Esophagus mucosa (tissue), 1 donor: ENCODE measurements at places on chromosomes 12 and 14.
A peak's percentile ranks its signal among the peaks of the same experiment; 100 is the strongest.

GRCh38 chr12:51922146-51922545 lies 14.8 kb downstream of the ACVRL1 start:
- ATAC-seq: no peak

GRCh38 chr12:66884091-66884490 lies 205.2 kb upstream of the GRIP1 start:
- no peak for ATAC-seq

DNA sequence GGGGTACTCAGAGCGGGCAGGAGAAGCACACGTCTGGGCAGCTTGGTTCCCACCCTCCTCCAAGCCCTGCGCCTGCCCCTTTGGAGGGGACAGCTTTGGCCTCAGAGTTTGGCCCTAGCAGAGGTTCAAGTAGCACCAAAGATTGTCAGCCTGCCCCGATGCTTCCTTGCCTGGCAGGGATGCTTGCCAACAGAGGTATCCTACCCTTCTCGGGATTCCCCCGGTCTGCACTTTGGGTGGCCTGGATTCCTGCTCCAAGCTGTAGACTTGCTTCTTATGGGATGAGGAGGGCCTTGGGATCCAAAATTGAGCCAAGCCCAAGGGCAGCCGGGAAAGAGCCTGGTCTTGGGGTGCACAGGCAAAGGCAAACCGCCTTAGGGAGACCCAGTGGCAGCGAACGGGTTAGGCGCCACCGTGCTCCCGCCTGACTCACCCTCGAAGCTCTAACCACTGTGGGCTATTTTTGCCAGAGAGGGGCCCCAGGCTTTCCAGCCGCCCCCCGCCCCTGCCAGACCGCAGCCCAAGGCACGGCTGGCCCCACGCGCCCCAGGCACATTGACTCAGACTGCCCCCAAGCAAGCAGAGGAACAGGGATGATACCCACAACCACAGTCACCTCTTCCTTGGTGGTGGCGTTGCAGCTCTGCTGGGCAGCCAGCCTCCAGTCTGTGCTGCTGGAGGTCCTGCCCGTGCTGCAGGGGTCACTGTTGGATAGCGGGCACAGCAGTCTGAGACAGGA lies 847 bp upstream of the WNT10B start:
- no peak for ATAC-seq

DNA sequence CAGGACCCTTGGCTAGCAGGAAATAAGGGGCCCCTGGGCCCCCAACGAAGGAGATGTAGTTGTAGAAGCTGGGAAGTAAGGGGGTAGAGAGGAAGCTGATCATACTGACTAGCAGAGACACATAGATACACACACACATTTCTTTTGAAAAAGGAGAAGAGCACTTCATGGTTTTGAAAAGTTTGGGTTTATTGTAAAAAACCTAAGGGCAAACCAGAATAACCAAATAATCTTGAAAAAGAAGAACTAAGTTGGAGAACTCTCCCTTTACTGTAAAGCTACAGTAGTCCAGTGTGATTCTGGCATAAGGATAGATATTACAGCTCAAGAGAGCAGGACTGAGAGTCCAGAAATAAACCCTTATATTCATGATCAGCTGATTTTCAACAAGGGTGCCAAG lies 5.8 kb upstream of the HCAR3 start:
- no peak for ATAC-seq

DNA sequence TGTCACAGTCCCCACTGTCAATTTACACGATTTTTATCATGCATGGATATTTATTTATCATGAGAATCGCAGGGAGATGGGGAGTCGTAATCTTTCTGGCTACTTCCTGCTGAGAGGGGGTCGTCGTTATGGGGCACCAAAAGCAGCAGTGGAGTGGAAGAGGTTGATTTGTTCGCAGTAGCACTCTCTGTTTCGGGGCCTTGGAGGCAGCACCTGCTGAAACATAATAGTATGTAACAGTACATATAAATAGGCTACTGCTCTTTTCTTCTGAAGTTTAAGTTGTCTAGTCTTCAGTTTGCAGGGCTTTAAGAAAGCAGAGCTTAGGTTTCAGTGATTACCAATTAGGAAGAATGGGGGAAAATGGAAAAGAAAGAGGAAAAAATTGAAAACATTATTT lies 3.8 kb downstream of the SOAT2 start:
- no peak for ATAC-seq

GRCh38 chr12:570435-570920 lies 92.8 kb downstream of the NINJ2 start:
- peak; percentile 66 for ATAC-seq

DNA sequence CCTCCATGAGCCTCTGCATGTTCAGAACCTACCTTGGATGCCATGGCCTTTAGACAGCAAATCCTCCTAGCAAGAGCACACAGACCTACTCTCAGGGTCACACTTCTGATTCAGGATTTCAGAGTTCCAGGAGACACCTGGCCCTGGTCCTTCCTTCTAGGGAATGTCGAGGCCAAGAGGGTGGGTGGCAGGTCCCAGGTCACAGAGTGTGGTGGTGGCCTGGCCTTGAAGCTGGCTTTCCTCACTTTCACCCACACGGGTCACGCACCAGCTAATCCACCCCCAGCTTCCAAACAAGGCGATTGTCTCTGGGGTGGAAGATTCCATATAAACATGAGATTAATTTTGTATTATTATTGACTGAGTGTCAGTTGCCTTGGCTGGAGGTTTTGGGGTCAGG lies 328.3 kb upstream of the RTL1 start:
- no peak for ATAC-seq

GRCh38 chr12:97763113-97763512 lies 300.5 kb downstream of the RMST start:
- ATAC-seq: no peak

DNA sequence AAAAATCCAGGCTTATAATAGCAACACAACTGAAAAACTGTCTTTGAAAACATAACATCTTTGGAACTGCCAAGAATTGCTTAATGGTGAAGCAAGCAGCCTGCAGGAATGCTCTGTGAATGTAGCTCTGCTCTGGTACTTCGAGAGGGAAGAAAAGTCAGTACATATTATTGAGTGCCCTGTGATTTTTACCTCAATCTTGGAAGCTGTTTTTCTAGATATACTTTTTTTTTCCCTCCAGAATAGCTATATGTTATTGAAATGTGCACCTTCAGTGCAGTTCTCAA lies 508.1 kb downstream of the PCNX1 start:
- no peak for ATAC-seq

- no peak for ATAC-seq
Measured at GRCh38 chr14:56341766-56342493, 223.7 kb downstream of the PELI2 start.

DNA sequence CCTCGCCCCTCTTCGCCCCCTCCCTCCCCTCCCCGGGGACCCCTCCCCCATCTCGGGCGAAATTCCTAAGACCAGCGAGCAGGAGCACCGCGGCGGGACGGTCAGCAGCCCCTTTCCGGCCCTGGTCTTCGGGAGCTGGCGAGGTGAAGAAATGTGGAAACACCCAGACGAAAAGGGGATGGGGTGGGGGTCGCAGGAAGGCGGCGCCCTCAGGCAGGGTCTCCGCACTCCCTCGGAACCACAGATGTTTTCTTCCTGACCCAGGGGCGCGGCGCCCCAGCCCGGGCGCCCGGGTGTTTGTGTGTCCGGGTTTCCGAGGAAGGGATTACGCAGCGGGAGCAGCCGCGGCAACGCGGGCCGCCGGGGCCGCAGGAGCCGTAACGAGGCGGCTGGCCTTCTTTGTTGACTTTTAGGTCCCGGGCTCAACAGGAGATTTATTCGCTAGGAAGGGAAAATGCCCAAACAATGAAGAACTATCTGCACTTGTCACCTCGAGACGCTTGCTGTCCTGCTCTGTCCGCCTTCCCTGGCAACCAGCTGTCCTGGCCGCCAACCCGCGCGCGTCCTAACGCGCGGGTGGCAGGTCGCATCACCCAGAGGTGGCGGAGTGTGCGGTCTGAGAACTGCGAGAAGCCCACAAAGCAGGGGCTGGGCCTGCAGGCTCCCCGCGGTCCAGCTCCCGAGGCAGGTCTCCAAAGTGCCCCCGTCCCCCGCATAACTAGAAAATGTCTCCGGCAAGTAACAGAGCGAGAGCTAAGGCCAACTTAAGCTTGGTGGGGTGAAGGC lies 7.0 kb downstream of the FOXA1 start:
- ATAC-seq: no peak

- ATAC-seq: no peak
Measured at GRCh38 chr12:93539821-93540220, 32.7 kb upstream of the SOCS2 start.

DNA sequence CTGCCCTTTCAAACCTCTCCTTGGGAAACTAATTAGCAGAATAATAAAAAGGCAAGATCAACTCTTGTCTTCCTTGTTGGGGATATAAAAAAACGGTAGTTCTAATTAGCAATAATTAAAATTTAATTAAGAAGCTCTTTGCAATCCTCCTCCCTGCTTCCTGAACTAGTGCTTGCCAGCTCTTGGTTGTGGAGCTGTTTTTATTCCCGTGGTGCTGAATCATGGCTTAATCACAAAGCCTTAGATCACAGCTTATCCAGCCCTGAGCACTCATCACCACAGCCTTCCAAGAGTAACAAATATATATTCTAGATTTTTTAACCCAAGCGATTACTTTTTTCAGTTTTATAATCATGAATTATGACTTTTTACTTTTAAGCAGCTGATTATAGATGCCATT lies 63.2 kb upstream of the INSM2 start:
- ATAC-seq: no peak

GRCh38 chr12:18419311-18419710 lies 158.0 kb downstream of the PIK3C2G start:
- no peak for ATAC-seq

DNA sequence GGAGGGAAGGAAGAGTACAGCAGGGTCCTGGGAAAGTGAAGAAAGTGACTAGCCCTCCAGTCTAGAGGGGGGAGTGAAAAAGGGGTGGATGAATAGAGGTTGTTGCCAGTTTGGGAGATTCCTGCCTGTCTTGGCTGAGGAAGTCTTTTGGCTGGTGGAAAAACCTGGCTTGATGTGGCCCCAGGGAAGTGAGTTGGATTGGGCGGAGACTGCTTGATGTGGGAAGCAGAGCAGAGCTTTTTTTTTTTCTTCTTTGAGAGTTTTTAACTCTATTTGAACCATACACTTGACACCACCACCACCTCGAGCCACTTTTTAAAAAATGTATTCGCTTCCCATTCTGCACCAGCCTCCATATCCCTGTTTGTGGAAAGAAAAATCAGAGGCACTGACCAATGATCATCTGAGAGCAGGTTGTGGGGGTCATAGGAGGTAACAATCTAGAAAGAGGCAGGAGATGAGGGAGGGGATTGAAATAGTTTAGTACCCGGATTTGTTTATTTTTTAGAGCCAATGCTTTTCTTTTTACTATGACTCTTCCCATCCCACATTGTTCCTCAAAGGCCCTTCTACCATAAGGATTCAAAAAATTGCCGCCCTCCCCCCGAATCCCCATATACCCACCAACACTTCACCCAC lies 690 bp upstream of the DTX3 start:
- ATAC-seq: no peak

- ATAC-seq: no peak
Measured at GRCh38 chr12:122965321-122965751, 927 bp downstream of the ABCB9 start.

- ATAC-seq: peak; percentile 13
Measured at GRCh38 chr12:52956987-52957386, 8.1 kb downstream of the KRT18 start.

- peak; percentile 45 for ATAC-seq
Measured at GRCh38 chr12:119989731-119990381, 820 bp downstream of the BICDL1 start.

GRCh38 chr12:45268672-45269411 lies 52.9 kb downstream of the ANO6 start:
- peak; percentile 69 for ATAC-seq

- ATAC-seq: no peak
Measured at GRCh38 chr14:75549169-75549568, 26.9 kb downstream of the BATF start.

DNA sequence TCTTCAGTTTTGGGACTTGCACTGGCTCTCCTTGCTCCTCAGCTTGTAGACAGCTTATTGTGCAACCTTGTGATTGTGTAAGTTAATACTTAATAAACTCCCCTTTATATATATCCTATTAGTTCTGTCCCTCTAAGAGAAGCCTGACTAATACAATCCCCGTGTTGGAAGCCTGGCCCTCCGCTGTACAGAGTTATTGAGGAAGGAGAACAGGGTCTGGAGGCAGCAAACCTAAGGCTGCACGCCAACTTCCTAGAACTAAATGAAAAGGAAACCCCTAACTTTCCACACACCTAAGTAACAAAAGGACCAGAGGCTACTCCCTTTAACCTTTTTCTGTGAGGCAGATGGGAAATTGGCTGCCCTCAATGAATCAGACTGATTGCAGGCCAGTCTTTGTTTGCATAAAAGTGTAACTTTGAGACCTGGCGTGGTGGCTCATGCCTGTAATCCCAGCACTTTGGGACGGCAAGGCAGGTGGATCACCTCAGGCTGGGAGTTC lies 42.6 kb upstream of the LIMA1 start:
- ATAC-seq: peak; percentile 82

DNA sequence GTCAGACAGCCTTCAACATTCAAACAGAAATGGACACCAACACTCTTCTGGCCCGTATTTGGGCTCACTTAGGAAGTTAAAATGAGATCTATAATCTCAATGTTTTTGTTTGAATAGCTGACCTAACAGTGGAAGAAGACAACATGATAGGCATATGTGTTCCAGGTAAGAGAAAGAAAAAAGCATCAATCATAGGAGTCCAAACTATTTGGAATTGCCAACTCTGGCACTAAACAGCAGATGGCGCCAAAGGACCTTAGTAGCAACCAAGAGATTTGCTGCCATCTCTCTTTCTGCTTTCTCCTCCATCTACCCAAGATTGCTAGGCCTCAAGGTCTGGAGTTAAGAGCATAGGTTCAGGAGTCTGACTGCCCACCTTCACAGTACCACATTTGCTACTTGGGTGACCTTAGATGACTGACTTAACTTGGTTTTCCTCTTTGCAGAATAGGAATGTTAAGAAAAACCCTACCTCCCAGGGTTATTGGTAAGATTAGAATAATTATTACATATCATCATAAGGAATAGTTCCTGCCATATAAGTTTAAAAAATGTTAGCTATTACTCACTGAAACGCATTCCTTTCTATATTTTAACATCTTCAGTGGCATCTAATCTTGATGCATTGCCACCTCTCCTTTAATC lies 30.2 kb downstream of the PEX5 start:
- ATAC-seq: peak; percentile 69

GRCh38 chr12:80892597-80893445 lies 44.9 kb downstream of the LIN7A start:
- ATAC-seq: no peak

DNA sequence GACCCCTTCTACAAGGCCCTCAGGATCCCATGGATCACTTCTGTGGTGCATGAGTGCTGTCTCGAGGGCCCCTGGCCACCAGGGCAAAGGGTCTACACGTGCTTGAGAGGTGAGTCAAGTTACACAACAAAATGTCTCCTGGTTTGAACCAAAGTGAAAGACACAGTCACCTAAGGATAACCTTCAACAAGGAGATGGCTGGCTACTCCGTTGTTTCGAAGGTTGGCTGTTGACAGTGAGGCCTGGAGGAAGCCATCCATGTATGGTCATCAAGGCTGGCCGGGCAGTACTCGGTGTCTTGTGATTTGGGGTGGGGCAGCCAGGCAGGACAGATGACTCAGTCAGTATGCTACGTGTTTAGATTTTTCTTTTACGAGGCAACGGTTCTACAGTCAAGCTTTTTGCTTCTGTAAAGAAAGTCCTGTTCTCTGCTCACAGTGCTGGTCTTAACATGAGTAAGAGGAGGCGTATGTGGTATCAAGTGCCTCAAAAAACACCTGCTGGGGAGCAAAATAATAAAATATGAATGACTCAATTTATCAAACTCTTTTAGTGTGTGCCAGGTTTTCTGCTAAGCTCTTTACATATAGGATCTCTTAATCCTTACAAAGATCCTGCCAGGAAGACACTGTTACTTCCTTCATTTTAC lies 18.0 kb upstream of the NT5DC3 start:
- peak; percentile 97 for ATAC-seq
